Upper lobe of left lung (tissue), 6 donors: ENCODE measurements at places on chromosomes 4 and X.

- H3K27me3 ChIP-seq, result no peaks in the 10 kb centered on the region
- no peak overlapping the region for H3K4me3 ChIP-seq
- no peak overlapping the region for H3K27ac ChIP-seq
- no peak for DNase-seq
- H3K4me1 ChIP-seq, result no peaks in the 10 kb centered on the region
- H3K36me3 ChIP-seq, result no peaks in the 10 kb centered on the region
Observed at GRCh38 chr4:99847362-99847976, 30.8 kb downstream of the DAPP1 start.

DNA sequence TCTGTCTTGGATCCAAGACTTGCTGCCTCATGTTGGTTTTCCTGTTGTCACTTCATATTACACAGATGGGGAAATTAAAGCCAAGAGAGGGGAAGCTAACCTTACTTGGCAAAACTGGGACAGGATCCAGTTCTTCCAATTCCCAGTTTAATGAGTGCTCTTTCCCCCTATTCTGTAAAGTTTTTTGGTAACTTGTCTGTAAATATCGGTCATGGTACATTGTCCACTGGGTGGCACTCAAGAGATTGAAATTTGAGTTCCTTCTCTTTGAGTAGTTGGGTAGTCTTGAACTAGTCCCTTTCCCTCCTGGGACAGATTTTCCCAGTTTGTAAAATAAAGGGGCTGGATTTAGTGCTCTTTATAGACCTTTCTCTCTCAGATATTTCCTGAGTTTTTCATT, 12.4 kb upstream of the EOLA2 start:
- no peaks in the 10 kb centered on the region for H3K4me1 ChIP-seq
- H3K4me3 ChIP-seq, result no peak overlapping the region
- DNase-seq, result no peak
- H3K27me3 ChIP-seq, result no peaks in the 10 kb centered on the region
- no peaks in the 10 kb centered on the region for H3K36me3 ChIP-seq

DNA sequence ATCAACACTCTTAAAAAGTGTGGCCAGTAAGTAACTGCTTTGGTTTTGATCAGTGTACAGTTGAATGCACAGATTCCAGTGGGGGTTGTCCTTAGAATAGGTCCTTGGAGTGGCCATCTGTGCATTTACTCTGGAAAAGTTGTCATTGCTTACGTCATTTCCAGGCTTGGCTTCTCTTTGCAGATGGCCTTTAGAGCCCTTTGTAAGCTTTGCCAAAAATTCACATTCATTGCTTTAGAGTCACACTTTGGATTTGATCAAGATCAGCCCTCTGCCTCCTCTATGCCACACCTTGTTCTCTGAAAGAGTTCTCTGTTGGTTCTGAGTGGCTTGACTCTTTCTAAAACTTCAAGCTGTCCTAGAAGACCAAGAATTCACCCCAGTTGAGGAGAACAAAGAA, 83.9 kb downstream of the MAMLD1 start:
- no peak for DNase-seq
- H3K27me3 ChIP-seq, result no peaks in the 10 kb centered on the region
- H3K36me3 ChIP-seq, result no peaks in the 10 kb centered on the region
- no peak overlapping the region for H3K4me3 ChIP-seq
- H3K4me1 ChIP-seq, result no peaks in the 10 kb centered on the region
- H3K27ac ChIP-seq, result no peak overlapping the region

- H3K36me3 ChIP-seq, result no peaks in the 10 kb centered on the region
- no peaks in the 10 kb centered on the region for H3K27me3 ChIP-seq
- DNase-seq, result no peak
Observed at GRCh38 chr4:113355550-113356371, 306.3 kb downstream of the ANK2 start.

DNA sequence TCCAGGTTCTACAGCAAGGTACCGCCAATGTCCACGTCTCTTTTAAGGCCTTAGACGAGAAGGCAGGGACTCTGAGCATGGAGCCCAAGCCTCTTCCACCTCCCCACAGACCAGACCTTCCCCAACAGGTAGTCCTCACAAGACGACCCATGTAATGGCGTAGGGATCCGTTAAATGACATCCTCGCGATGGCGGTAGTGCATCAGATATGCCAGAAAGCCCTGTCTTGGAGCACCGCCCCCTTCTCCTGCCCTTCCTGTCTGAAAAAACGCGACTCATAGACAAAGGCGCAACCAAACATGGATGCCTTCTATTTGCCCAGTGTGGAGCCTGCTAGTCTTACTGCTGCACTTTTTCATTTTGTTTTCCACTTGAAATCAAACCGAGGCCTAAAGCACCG, 185.4 kb downstream of the OR13H1 start:
- no peaks in the 10 kb centered on the region for H3K27me3 ChIP-seq
- no peaks in the 10 kb centered on the region for H3K4me1 ChIP-seq
- peak overlapping the region; percentile 33 for H3K4me3 ChIP-seq
- no peaks in the 10 kb centered on the region for H3K36me3 ChIP-seq
- DNase-seq, result peak; percentile 88
- peak overlapping the region; percentile 88 for H3K27ac ChIP-seq

GRCh38 chr4:3458371-3458770, 4.7 kb upstream of the DOK7 start:
- peaks cover 4% of the 10 kb centered on the region for H3K27me3 ChIP-seq
- H3K4me3 ChIP-seq, result no peak overlapping the region
- DNase-seq, result no peak
- peaks cover 16% of the 10 kb centered on the region for H3K4me1 ChIP-seq
- H3K27ac ChIP-seq, result no peak overlapping the region

DNA sequence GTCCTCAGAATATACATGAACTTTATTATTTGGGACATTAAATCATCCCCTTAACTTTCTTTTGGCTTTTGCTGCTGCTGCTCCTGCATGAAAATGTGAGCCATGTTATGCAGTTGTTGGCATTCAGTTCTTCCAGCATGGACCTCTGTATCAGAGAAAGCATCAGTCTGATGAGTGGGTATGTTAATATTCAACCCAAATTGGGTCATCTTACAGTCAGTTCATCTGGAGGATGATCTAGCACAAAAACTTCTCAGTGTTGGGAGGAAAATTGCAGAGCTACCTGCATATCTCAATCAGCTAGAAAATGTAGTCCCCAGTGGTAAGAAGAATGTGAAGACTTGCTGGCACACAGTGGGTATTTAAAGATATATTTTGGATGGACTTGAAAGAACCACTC, 96.7 kb downstream of the IL1RAPL2 start:
- no peak overlapping the region for H3K27ac ChIP-seq
- H3K4me3 ChIP-seq, result no peak overlapping the region
- H3K4me1 ChIP-seq, result no peaks in the 10 kb centered on the region
- no peaks in the 10 kb centered on the region for H3K36me3 ChIP-seq
